ENCODE measurements at places on chromosomes 7 and 10.

- peak; percentile 52 for DNase-seq
These were observed 1.6 kb downstream of the SFMBT2 start for GRCh38 chr10:7409045-7409731.

DNA sequence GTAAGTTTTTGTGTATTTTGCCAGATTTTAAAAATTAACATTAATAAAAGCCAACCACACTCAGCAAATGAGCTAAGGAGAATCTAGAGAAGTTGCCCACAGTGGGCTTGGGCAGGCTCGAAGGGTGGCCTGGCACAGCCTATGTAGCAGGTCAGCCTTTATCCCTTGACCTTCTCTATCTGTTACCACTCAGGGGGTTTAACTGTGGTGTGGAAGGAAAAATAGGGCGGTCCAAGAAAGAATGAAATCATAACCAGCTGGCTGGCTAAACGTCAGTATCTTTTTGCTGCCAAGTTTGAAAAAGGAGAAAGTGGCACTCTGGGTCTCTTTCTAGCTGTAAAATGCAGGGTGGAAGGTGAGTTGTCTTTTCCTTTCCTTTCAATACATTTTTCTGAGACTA lies 130.3 kb upstream of the ASAH2 start:
- no peak for DNase-seq

GRCh38 chr10:36721871-36722270 lies 403.5 kb upstream of the ANKRD30A start:
- DNase-seq: no peak

DNA sequence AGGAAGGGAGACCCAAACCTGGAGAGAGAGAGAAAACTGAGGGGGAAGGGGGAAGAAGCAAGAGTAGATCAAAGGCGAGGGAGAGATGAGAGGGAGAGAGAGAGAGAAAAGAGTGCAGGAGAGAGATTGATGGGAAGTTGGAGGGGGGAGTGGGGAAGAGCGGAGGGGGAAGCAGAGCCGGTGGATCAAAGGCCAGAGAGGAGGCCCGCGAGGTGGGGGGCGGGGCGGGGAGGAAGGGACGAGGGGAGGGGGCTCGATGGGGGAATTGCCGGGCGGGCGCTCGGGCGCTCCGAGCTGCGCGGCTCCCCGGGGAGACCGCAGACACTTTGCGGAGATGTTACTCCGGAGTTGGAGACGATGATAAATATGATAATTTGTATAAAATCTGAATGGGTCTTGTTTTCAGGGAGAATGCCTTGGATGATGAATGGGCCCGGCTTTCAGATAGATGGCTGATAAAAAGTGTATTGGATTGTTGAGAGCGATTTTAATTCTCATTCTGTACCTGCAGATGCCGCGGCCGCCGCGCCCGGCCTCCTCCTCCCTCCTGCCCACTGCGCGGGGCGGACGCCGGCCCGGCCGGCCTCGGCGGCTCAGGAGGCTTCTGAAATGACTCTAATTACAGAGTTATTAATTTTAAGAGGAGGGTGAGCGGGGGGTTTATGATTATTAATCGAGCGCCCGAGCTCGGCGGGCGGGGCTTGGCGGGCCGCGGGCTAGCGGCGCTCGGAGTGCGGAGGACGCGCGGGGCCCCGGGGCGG lies 21.4 kb upstream of the PAX2 start:
- DNase-seq: no peak

- DNase-seq: no peak
These were observed 5.3 kb upstream of the SFRP5 start for GRCh38 chr10:97777143-97777542.

DNA sequence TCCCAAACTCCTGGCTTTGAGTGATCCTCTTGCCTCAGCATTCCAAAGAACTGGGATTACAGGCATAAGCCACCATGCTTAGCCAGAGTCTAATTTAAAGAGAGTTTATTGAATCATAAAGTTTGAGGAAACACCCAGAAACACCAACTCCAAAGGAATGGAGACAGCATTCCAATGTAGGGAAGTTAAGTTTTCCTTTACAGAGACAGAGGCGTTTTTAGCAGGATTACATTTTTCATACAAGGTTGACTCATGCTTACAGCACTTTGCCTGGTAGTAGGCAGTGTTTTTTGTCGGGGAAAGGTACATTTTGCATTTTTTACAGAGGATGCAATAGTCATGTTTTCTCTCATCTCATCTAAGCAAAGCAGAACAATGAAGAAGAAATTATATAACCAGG lies 18.9 kb upstream of the OPN4 start:
- no peak for DNase-seq

GRCh38 chr10:25028711-25029110 lies 12.3 kb downstream of the THNSL1 start:
- no peak for DNase-seq

- DNase-seq: no peak
These were observed 55.6 kb upstream of the DLX6 start for GRCh38 chr7:96949766-96950165.

- peak; percentile 9 for DNase-seq
These were observed at the start of gene ODAD2 for GRCh38 chr10:27998954-27999275. Gene ODAD2 (minus strand): TSS chr10:27999079. CDS start chr10:27995142, 3,937 bp downstream.

GRCh38 chr7:22356010-22356691 lies 803 bp downstream of the RAPGEF5 start:
- DNase-seq: no peak

GRCh38 chr7:96354881-96355280 lies 33.0 kb upstream of the SLC25A13 start:
- no peak for DNase-seq

DNA sequence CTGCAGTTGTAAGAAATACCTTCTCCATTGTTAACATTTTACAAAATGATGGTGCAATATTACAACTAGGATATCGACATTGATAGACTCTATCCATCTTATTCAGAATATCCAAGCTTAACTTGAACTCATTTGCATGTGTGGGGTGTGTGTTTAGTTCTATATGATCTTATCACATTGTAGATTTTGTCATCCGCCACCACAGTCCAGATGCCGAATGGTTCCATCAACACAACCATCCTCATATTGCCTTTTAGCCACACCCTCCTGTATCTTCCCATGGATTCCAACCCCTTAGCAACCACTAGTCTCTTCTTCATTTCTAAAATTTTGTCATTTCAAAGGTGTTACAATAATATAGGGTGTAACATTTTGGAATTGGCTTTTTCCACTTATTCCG lies 452.9 kb upstream of the AKR1E2 start:
- DNase-seq: no peak

- no peak for DNase-seq
These were observed 39.0 kb downstream of the SEMA3C start for GRCh38 chr7:80879849-80880248.

DNA sequence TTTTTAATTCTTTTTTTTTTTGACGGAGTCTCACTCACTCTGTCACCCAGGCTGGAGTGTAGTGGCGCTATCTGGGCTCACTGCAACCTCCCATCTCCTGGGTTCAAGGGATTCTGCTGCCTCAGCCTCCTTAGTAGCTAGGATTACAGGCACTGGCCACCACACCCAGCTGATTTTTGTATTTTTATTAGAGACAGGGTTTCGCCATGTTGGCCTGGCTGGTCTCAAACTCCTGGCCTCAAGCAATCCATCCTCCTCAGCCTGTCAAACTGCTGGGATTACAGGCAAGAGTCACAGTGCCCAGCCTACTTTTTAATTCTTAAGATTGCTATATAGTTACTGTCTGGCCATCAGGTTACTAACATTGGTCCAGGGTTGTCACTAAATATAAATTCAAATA lies 59.6 kb downstream of the ZNF277 start:
- DNase-seq: no peak

DNA sequence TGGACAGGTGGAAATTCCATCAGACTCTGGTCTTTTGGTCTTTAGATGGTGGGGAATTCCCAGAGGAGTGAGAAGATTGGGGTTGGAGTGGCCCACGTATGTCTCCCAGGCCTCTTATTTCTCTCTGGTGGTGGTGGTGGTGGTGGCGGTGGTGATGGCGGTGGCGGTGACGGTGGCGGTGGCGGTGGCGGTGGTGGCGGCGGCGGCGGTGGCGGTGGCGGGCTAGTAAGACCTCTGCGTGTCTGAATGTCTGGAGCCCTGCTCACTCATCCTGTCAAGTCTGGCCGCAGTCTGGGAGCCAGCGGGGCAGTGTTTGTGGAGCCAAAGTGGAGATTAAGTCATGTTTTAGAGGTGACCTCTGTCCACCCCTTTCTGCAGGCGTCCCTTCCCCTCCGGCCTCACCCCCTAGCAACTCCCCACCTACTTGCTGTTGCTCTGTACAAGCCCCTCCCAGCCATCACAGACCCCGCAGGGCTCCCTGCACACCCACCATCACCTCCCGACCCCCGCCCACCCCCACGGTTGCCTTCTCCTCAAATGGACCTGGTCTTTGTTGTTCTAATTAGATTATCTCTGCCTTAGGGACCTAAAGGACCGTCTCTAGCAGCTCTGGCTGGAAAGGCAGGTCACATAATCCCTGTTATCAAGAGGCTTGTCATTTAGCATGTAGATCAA lies 165.0 kb upstream of the TBX20 start:
- no peak for DNase-seq

- DNase-seq: no peak
These were observed 8.7 kb downstream of the HIPK2 start for GRCh38 chr7:139769066-139769465.

GRCh38 chr7:13949445-13949844 lies 40.0 kb downstream of the ETV1 start:
- no peak for DNase-seq

DNA sequence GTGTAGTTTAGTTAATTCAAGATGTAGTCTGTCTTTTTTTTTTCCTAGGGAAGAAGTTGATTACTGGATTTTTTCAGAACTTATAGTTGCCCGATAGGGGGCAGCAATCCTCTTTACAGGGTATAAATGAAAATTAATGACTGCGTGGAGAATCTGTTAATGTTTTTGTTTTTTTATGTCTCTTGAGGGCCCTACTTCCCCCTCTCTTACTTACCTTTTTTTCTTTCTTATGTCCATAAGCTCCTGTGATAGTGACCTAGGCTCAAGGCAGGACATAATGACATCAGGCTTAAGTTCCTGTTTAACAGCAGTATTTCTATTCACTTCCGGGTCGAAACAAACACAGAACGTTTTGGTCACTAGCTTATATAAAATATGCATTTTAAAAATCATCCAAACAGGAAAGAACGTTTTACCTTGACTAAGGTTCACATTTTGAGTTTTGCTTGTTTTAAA lies 18.8 kb downstream of the CDC123 start:
- peak; percentile 30 for DNase-seq

- no peak for DNase-seq
These were observed 176.3 kb upstream of the LRGUK start for GRCh38 chr7:133950855-133951254.

- DNase-seq: no peak
These were observed 14.5 kb downstream of the SH2D4B start for GRCh38 chr10:80552151-80552646.

- DNase-seq: no peak
These were observed 59.4 kb downstream of the PLCE1 start for GRCh38 chr10:94052866-94053791.

GRCh38 chr7:46604241-46604661 lies 683.2 kb upstream of the IGFBP3 start:
- no peak for DNase-seq

GRCh38 chr10:132168571-132169030 lies 18.1 kb upstream of the DPYSL4 start:
- DNase-seq: no peak

GRCh38 chr10:132158823-132159222 lies 27.9 kb upstream of the DPYSL4 start:
- peak; percentile 29 for DNase-seq

- no peak for DNase-seq
These were observed 830 bp downstream of the IMPDH1 start for GRCh38 chr7:128408709-128409595.

- DNase-seq: no peak
These were observed 42.8 kb upstream of the FIGNL1 start for GRCh38 chr7:50492770-50493519.

- peak; percentile 11 for DNase-seq
These were observed 5.1 kb upstream of the EMX2 start for GRCh38 chr10:117537436-117537903.

DNA sequence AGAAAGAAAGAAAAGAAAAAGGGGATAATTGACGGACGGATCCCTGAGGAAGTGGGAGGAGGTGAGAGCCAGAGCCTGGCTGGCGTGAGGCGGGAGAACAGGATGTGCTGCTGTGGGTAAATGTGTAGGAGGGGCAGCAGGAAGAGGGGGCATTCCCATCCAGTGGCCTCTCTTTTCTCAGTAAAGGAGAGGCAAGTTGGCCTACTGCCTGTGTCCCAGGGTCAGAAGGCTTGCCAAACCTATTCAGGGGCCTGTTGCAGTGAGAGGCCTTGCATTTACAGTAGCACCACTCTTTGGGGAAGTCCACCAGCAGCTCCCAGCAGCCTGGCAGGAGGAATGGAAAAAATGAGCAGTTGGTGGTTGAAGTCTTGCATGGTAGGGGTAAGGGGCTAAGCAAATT lies 26.6 kb upstream of the ASCC1 start:
- no peak for DNase-seq

DNA sequence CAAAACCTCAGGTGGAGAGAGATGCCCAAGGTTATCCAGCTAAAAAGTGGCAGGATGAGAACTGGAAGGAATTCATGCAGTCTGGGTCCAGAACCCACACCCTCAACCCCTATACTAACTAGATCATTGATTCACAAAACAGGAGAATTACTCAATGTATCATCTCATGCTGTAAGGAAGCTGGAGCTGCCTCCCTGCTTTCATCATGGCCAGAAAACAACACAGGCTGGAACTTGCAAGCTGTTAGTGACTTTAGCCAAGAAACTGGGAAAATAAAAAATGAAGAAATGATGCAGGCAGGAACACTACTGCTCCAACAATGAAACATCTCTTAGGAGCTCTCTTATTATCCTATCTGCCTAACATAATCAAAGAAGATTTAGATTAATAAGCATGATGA lies 619.8 kb upstream of the CELF2 start:
- DNase-seq: no peak

DNA sequence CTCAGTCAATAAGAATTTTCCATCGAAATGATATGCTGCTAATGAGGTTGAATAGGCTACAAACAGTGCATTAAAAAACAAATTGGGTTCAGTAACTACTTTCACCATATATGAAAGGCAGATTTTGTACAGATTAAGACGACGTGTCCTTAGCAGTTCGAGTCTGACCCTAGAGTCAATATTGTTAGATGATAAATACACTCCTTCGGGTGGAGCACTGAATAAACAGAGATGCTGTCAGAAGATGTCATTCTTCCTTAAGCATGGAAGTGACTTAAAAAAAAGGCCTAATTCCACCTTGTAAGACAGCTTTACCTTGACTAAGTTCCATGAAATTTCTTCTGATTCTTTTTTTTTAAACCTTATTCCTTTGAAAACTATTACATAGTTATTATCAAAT lies 5.8 kb upstream of the AGR2 start:
- DNase-seq: no peak
